ENCODE measurements at places on chromosomes 1 and 21.

- DNase-seq, result peak; percentile 43
Observed at GRCh38 chr1:224182057-224182865, 779 bp upstream of the DEGS1 start.

GRCh38 chr1:201277441-201277840, 5.9 kb upstream of the PKP1 start:
- no peak for DNase-seq

DNA sequence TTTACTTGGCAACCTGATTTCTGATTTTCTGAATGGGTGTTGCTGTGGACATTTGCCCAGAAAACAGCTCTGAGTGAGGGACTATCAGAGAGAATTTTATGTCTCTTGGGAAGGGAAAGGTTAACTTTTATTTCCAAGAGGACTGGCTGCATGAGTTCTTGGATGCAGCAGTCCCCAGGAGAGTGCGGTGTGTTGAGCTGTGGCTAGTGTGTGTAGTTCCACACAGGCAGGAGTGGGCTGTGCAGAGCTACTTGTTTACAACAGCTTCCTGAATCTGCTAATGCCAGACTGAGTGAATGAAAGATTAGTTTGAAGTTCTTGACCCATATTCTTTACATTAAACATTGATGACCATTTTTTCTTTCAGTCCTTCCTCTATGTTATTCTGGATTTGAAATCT, 41.0 kb upstream of the APOBEC4 start:
- no peak for DNase-seq

DNA sequence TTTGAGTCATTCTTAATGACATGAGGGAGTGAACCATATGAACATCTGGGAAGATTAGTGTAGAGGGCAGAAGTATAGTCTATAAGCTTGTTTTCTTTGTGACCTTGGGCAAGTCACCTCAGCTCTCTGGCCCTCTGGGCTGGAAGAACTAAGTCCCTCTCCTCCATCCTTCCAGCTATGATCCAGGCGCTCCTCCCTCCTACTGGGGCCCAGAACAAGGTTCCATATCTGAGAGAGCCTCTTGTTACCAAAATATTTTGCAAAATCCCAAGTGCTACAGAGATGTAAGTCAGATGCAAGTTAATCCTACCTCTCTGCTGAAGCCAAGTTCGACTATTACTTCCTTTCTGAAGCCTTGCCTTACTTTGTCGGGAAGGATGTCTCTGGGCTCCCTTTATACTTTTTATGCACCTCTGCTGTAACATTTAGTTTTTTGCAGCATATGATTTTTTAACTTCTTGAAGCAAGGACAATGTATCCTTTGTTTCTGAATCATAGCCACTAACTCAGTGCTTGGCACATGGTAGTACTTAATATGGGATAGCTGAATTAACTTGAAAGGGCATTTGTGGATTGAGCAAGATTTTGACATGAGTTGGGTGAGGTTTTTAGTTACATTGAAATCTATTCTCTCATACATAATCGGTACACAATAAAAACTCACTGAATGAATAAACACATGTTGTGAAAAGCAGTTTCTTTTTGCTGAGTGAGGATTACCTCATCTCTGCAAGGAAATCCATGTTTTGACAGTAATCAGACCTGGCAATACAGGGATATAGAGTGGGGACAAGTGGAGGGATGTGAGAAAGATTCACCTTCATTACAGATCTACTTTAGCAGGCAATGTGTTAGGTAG, 54.7 kb upstream of the BEND5 start:
- DNase-seq, result no peak

- DNase-seq, result no peak
Observed at GRCh38 chr21:15549671-15550070, 180.1 kb upstream of the USP25 start.

- no peak for DNase-seq
Observed at GRCh38 chr1:170214117-170215032, 68.6 kb downstream of the NTMT2 start.

DNA sequence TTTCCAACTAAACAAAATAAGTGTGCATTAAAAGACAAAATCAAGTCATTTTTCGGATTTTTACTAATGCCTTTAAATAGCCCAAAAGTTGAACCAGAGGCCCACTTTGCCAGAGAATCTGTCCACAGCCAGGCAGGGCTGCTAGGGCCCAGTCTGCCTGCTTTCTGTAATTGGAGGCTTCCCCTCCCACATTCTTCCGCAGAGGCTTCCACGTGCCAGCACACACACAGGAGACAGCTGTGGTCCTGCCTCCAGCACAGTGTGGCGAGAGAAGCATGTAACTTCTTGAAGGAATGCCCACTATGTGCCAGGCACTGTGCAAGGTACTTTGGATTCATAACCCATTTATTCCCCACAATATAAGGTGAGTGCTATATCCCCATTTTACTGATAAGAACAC, 11.3 kb upstream of the PDZK1IP1 start:
- no peak for DNase-seq

DNA sequence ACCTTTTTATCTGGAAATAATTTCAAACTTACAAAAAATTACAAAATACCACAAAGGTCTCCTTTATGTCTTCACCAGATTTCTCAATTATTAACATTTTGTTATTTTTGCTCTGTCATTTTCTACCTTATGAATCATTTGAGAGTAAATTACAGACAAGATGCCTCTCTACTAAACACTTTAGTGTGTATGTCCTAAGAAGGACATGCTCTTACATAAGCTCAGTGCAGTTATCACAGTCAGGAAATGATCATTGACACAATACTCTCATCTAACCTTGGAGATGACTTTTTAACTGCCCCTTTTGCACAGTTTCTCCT, 378.9 kb upstream of the RUNX1 start:
- DNase-seq, result no peak

DNA sequence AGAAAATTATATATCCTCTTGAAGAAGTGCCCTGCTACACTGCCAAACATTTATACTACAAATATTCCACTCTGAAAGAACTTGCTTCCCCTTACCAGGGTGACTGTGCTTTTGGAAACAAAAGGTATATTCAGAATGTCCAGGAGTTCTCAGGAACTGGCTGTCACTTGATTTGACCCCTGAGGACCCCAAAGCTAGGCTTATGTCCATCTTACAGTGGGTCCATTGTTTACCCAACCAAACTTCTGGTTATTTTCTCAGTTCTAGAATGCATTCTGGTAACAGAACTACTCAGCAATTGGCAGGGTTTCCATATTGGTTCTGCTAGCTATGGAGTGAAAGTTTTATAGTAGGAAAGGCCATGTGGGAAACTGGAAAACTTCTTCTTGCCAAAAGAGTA, 207.1 kb upstream of the KCTD3 start:
- DNase-seq, result no peak

GRCh38 chr21:31358158-31358557, 14.1 kb upstream of the TIAM1 start:
- DNase-seq, result no peak

All from right lobe of liver (tissue), 6 donors.